ENCODE measurements at places on chromosomes 5 and 9.

DNA sequence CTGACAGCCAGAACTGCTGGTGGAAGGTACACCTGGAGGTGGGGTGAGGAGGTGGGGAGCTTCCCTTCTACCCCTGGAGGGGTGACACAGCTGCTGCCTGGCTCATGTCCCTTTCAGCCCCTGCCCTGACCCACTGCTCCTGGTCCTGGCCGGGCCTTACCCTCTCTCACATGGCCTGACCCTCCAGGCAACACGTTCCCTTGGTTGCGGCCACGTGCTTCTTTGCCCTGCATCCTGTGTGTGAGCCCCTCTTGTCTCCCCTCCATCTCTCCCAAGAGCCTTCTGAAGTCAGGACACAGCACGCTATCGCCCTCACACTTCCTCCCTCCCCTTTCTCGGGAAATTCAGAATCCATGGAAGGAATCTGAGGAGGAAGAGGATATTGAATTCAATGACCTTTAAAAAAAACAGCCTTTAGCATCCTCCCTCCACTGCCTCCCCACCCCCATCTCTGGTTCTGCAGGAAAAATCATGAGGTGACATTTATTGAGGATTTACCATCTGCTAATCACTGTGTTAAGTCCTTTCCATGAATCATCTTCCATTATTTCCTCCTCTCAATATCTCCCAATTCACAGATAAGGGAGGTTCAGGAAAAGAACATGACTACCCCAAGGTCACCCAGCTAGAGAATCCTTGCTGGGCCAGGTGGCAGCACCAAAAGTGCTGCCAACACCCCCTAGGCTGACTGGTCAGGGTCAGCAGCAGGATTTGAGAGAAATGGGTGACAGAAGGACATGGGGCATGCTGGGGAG is 8.3 kb downstream of the AQP3 start:
- DNase-seq, result no peak

- no peak for DNase-seq
Observed at GRCh38 chr5:148586796-148587195, 67.5 kb downstream of the HTR4 start.

DNA sequence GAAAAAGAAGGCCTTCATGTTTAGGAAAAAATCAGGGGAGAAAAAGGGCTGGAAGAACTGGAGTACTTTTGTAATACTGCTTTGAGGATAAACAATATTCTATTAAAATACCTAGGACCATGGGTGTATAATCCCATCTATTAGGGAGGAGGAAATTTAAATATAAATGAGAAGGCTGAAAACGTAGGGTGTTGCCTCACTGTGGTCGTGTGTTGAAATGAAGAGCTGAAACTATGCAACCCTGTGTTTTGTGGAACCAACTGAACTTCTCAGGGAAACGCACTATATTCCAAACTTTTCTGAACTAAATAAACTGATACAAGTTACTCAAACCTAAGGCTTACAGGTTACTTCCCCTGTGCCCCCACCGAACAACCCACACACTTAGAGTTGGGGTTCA is 4.5 kb upstream of the CNTLN start:
- no peak for DNase-seq

GRCh38 chr5:36105819-36106218 is 39.1 kb upstream of the UGT3A2 start:
- DNase-seq, result no peak

- no peak for DNase-seq
Observed at GRCh38 chr9:115743709-115744605, 409.6 kb upstream of the PAPPA start.

GRCh38 chr5:77337246-77337645 is 126.8 kb downstream of the PDE8B start:
- no peak for DNase-seq

- DNase-seq, result no peak
Observed at GRCh38 chr5:132342291-132343180, 27.0 kb upstream of the SLC22A5 start.

GRCh38 chr9:113600023-113600823 is 136.7 kb downstream of the RGS3 start:
- no peak for DNase-seq

GRCh38 chr5:172659909-172660628 is 19.0 kb downstream of the NEURL1B start:
- DNase-seq, result no peak

GRCh38 chr5:61435368-61435767 is 103.3 kb downstream of the ZSWIM6 start:
- DNase-seq, result no peak

GRCh38 chr5:15440434-15440833 is 59.5 kb upstream of the FBXL7 start:
- DNase-seq, result no peak

DNA sequence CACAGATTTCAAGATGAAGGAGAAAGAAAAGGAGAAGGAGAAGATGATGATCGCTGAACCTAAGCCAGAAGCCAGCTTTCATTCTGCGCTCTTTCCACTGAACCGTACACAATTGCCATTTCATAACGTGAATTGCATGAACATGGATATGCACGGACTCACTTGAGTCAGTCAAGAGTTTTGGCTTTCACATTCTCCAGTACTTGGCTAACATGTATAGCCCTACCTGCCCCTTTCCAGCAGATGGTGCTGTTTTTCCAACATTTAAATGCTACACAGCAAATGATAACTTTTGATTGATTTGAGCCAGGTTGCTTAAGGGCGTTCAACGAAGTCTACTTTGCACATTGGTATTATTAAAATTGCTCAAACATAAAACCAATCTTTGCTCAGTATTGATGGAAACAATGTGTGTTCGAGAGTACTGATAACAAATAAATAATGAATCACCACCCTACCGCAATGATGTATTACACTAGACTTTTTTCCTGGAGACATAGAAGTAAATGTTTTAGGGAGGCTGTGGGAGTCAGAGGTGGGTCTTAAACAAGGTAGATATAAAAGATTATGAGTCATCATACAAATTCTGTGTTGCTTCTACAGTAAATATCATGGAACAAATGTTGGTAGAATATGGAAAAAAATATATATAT is 196.4 kb downstream of the TRPM3 start:
- no peak for DNase-seq

DNA sequence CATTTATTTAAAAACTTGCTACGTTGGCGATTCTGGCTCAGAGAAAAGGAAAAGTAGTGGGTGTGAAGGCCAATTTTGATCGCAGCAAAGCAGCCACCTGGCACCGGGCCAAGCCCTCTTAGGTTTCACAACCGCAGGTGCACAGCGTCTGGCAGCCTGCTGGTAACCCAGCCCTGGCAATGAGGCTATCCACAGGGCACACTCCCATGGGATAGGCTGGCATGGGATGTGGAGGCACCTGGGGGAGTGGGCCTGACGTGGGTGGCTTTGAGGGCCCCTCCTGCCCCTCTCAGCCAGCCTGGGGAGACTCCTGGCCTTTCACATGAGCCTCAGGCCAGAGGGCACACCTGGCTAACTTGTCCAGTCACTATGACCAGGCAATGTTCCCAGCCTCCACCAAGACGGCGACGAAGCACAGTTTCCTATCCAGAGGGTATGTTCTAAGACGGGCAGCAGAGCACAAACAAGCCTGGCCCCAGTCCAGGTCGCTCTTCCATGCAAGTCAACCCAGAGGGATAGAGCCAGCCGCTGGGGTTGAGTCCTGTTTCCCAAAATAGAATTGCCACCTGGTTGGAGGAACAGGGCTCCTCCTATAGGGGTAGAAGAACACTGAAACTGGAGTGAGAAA is 19.0 kb downstream of the CMBL start:
- peak; percentile 90 for DNase-seq

GRCh38 chr9:133862585-133863256 is 124.6 kb upstream of the SARDH start:
- no peak for DNase-seq

GRCh38 chr9:35734096-35734495 is 1.6 kb downstream of the CREB3 start:
- no peak for DNase-seq

- DNase-seq, result peak; percentile 71
Observed at GRCh38 chr9:35696520-35697215, 6.9 kb upstream of the TPM2 start.

DNA sequence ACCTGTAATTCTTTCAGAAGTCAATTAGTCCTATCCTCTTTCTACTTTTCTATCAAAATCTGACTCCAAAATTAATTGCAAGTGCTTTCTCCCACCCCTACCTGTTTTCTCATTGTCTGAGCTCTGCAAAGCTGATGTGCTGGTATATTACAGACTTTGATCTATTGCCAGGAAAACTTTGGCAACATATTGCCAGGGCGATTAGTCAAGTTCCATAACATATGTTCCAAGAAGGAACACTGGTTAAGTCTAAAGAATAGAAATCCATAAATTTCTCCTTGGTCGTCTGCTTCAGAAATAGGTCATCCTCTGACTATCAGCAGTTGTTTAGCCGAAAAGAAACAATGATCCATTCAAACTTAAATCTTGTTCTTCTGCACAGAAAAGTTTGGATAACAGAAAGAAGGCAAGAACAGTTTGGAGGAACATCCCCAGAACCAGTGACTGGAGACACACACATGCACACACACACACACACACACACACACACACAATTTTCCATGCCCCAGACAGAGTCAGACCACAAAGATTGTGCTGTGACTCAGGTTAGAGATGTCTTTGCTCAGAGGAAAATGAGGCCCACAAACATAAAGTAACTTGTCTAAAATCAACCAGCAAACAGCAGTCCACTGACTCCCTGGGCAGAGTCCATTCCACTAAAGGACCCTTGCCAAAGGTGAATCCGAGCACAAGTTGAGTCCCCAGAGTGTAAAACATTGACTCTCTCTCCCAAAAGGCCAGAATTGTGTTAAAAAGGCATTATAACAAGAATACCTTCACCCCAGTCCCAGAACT is 202.1 kb downstream of the DEPDC1B start:
- DNase-seq, result no peak

DNA sequence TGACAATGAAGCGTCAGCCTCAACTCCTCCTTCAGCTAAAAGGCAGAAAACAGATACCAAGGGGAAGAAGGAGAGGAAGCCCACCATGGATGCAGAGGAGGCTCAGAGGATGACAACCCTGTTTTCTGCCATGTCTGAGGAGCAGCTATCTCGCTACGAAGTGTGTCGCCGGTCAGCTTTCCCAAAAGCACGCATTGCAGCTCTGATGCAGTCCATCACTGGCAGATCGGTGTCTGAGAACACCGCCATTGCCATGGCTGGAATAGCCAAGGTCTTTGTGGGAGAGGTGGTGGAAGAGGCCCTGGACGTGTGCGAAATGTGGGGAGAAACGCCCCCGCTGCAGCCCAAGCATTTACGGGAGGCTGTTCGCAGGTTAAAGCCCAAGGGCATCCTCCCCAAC is 968 bp downstream of the TAF11L11 start:
- DNase-seq, result no peak

- DNase-seq, result no peak
Observed at GRCh38 chr5:151141535-151141934, 16.0 kb downstream of the ANXA6 start.

DNA sequence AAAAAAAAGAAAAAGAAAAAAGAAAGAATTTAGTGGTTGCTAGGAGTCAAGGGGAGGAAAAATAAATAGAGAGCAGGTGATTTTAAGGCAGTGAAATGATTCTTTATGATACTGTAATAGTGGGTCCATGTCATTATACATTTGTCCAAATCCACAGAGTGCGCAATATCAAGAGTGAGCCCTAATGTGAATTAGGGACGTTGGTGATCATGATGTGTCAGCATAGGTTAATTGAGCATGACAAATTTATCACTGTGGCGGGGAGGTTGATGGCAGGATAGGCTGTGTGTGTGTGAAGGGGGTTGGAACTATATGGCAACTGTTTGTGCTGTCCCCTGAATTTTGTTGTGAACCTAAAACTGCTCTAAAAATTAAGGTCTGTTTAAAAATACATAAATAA is 357.8 kb downstream of the ICE1 start:
- no peak for DNase-seq

Data from hematopoietic multipotent progenitor cell treated with erythropoietin and hydrocortisone succinate and interleukin-3 and kit ligand, for 17 days (in vitro differentiated cells).